ENCODE measurements at places on chromosomes 12 and 14. TPM values are rescaled to one million over a fixed set of nuclear protein-coding genes. Genes with fewer than 3 reads are reported as not detected.

DNA sequence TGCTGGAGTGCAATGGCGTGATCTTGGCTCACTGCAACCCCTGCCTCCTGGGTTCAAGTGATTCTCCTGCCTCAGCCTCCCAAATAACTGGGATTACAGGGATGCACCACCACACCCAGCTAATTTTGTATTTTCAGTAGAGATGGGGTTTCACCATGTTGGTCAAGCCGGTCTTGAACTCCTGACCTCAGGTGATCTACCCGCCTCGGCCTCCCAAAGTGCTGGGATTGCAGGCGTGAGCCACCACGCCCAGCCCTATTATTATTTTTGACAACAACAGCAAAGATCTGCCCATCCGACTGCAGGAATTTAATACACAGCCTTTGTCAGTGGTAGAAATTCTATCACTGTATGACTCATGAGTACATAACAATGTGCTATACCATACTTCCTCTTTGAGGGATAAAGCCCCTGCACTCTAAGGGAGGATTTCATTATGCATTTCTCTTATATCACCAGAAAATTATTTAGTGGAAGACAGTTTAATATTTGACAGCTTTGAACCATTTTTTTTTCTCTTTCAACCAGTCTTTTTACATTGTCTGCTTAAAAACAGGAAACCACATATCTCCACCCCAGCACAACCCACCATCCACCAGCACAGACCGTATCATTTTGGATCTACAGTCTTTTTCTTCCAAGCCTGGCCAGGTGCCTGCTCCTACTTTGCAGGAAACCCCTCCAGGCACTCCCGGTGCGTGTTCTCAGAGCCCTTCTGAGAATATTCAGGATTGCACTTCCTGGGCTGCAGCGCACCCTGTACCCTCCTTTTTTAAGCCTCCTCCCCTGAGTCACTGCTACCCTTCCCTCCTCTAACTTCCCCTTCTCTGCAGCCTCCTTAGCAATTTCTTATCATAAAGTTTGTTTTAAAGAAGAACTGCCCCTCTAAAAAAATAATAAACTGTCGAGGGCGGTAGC lies 594 bp downstream of the ARHGDIB start:
- DNase-seq, result peak; percentile 34

TPH2 gene
- total RNA-seq, result not detected

SETD3 gene
- total RNA-seq, result 189 TPM

DNA sequence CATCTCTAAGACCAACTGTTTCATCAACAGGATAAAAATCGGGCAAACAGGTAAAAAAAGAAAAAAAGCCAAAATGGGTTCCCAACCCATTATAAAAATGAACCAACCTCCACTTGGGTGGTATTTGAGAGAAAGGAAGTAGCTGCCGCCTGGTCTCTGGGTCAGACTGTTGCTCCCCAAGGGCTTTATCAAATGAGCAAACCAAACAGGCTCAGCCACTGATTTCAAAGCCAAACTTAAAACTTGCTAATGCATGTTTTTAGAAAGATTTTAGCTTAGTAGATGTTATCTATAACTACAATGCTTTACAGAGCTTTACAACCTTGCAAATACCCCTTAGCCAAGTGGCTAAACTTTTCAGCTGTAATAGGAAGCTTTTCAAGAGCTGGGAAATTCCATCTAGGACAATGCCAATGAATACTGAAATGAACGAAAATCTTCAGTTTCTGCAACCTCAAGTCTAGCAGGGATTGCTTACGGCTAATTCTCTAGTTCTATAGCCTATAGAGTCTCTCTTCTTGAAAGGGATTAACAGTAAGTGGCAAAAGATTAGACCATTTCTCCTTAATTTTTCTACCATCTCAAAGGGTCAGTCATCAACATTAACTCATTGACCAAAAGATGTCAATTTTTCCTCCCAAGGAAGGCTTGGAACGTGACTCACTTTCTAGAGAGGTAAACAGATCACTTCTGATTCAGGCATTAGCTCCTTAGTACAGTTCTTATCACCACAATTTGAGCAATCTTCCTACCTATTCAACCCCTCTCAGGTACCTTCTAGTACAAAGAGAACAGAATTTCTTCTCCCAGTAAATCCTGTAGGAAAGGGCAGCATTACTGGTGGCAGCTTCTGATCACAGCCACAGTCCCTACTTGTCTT lies 4.2 kb downstream of the PPM1H start:
- no peak for DNase-seq

DNA sequence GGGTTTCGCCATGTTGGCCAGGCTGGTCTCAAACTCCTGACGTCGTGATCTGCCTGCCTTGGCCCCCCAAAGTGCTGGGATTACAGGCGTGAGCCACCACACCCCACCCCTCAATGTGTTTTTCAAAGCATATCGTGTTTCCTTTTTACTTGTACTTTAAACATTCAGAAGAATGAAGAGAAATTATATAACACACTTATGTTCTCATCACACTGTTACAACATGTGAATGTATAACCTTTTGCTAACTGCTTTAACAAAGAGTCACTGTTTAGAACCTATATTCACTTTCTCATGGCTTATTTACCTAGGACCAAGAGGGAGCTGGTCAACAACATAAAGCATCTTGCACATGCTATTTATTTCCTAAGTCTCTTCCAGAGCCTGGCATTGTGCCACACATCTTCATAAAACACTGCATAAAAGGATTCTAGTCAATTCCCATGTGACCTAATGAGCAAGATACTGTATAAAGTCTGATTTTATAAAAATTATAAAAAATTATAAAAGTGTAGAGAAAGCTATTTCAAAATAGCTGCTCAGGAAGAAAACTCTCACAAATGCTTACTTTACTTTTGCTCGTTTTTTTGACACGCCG lies 16.0 kb upstream of the ACTR6 start:
- peak; percentile 27 for DNase-seq

DNA sequence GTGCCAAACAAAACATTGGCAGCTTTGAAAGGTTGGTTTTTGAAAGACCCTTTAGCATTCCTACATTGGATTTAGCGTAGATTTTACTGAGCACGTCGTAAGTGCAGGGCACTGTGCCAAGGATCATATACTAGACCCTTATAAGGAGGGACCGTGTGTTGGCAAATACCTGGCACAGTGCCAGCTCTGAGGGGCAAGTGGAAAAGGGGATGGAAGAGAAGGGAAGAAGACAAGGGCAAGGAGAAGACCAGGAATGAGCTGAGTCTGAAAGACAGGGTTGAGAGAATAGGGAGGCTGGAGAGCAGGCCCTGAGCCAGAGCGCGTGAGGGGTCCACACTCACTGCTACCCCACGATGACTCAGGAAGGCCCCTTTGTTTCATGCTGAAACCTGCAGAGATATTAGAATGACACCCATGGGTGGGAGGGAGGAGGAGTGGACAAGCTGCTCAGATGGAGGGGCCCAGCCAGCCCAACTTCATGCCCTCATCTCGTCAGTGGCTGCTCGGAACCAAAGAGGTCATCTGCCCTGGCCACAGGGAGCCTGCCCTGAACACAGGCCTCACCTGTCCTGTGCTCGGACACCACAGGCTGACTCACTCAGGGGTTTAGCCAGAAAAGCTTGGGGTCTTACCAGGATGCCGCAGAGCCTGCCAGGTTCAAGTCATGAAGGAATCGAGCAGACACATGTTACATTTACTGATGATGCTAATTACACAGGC lies 25.0 kb downstream of the RAB35 start:
- no peak for DNase-seq

GRCh38 chr14:30813216-30813615 lies 61.1 kb upstream of the COCH start:
- no peak for DNase-seq

GRCh38 chr12:124692443-124692842 lies 125.0 kb upstream of the NCOR2 start:
- no peak for DNase-seq

DNA sequence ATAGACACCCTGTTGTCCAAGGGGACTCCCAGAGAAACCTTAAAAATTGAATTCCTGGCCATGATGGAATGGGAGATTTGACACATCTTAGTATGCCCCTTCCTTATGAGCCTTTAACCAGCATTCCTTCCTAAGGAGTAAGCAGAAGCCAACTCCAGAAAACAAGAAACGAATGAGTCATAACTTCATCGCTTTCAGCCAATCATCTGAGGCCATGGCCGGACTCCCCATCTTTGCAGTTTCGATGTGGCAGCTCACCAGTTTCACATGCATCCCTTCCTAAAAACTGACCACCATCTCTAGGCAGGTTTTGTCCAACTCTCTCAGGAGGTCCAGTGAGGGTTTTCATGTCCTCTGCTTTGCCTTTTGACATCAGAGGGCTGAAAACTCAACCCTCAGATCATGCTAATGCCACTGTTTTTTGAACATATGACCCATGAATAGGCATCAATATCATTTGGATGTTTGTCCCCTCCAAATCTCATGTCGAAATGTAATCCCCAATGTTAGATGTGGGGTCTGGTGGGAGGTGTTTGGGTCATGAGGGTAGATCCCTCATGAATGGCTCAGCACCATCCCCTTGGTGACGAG lies 19.9 kb downstream of the DAAM1 start:
- peak; percentile 42 for DNase-seq

DNA sequence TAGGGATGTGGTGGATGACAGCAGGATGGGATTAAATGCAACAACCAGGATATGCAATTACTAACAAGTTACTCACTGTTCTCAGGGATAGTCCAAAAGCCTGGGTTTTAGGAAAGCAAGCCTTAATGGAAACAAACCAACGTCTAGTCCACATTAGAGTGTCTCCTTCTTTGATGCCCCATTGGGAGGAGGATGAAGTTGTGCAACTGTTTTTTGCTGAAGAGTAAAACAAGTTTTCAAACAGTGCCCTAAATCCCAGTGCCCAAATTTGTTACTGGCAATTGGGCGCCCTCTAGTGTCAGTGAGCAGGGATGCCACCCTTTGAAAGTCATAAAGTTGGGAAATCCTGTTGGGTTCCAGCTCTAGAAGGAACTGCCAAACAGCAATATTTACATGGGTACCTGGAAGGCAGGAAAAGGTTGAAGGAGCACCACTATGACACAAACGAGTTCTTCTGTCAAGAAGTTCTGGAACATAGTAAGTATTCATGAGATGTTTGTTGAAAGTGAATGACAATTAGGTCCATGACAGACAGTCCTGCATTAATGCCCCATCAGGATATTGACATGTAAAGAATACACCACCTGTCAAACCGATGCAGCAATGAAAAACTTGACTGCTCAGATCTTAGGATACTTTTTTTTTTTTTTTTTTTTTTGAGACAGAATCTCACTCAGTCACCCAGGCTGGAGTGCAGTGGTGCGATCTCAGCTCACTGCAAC lies 11.1 kb upstream of the DPF3 start:
- DNase-seq, result peak; percentile 90

Data from fibroblast of the aortic adventitia (primary cell).